ENCODE measurements at places on chromosomes 16 and 17.

DNA sequence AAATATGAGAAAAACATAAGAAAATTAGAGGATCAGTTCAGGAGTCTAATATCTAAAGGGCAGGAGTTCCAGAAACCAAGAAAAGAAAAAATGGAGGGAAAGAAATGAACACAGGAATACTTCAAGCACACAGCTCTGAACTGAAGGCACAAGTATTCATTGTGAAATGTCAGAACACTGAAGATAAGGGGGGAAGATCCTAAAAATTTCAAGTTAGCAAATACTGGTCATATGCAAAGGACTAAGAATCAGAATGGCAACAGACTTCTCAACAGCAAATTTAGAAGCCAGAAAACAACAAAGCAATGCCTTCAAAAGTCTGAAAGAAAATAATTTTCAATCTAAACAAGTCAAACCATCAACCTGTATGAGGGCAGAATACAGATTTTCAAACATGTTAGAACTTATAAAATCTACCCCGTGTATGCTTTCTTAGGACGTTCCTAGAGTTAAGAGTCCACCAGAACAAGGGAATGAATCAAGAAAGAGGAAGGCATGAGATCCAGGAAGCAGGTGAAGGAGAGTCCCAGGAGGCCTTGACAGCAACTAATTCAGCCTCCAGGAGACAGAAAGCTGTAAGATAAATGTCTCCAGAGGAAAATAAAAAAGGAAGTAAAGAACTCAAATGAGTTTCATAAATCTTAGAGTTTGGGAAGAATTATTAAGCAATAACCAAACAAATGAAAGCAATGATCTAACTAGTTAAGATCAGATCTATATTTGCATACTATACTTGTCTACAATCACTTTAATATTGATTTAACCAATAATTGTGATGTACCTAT lies 2.8 kb downstream of the BRD7 start:
- DNase-seq, result no peak

- peak; percentile 64 for DNase-seq
Observed at GRCh38 chr17:32127158-32127897, 15.0 kb upstream of the RHOT1 start.

DNA sequence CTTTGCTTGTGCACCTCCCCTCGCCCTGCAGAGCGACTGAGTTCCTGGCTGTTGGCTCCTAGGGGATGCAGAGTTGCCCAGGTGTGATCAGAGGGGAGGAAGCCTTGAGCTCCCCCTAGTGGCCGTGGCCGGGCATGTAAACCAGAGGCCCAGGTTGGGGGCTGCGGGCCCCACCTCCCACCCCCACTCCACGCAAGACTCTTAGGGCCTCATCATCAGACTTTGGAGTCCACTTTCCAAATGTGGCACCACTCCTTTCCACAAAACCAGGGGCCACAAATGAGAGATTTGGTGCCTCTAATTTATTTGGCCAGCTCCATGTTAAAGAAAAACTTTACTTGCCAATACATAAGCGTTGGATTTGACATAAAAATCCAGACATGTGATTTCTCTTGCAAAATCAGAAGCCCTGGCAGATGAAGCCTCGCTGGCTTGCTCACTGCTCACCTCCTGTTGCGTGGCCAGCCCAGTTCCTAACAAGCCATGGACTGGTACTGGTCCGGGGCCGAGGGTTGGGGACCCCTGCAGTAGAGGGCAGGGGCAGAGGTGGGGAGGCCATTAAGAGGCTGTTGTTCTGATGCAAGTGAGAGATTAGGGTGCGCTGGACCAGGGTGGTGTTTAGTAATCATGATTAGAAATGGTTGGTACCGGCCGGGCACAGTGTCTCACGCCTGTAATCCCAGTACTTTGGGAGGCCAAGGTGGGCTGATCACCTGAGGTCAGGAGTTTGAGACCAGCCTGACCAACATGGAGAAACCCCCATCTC lies 28.7 kb upstream of the GAS7 start:
- DNase-seq, result no peak

DNA sequence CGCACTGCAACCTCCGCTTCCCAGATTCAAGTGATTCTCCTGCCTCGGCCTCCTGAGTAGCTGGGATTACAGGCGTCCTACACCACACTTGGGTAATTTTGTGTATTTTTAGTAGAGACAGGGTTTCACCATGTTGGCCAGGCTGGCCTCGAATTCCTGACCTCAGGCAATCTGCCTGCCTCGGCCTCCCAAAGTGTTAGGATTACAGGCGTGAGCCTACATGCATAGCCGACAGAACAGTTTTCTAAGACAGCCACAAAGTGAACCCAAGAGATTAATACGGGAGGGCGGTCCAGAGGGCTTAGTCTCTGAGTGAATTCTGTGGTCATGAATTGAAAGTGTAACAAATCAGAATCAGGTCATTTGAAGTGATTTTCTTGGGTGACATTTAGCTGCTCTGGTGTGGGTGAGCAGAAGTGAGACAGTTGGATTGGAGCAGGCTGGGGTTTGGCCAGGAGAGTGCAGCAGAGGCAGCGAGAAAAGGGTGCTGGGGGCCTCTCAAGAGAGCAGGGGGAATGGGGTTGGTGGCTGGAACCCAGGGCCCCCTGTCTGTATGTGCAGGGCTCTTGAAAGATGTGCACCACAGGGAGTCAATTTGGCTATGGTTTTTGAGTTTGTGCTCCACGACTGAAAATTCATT lies 231.4 kb upstream of the WSCD1 start:
- DNase-seq, result no peak

- DNase-seq, result no peak
Observed at GRCh38 chr17:45834471-45835396, 9.9 kb upstream of the SPPL2C start.

GRCh38 chr17:16215002-16215272 lies 397 bp downstream of the NCOR1 start:
- no peak for DNase-seq

GRCh38 chr17:29840884-29841283 lies 89.1 kb downstream of the SSH2 start:
- DNase-seq, result no peak

GRCh38 chr17:60169921-60170817 lies 20.4 kb downstream of the CA4 start:
- no peak for DNase-seq

- no peak for DNase-seq
Observed at GRCh38 chr16:1438229-1439057, 5.9 kb downstream of the CCDC154 start.

DNA sequence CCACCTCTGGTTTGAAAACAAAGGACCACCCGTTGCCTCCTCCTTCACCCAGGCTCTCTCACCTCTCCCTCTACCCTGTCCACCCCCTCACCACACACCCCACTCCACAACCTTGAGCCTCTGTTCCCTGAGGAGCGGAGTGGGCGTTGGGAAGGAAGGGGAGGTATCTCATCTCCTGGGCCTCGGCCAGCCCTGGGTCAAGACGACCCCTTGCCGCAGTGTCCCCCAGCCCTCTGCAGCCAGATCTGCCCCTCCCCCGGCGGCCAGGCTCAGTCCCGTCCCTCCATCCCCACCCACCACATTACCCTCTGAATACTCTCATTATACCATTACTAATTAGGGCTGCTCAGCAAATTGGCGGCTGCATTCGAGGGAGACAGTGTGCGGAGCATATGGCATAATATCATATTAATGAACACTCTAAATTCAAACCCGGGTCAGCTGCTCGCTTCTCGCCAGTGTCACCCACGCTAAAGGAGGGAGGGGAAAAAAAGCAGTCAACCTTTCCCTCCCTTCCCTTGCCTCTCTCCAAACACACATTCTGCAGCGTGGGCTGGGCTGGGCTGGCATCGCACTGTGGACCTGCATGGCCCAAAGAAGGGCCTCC lies 123.2 kb upstream of the LHX1 start:
- DNase-seq, result no peak

- no peak for DNase-seq
Observed at GRCh38 chr17:19019041-19019941, 14.7 kb upstream of the FAM83G start.

DNA sequence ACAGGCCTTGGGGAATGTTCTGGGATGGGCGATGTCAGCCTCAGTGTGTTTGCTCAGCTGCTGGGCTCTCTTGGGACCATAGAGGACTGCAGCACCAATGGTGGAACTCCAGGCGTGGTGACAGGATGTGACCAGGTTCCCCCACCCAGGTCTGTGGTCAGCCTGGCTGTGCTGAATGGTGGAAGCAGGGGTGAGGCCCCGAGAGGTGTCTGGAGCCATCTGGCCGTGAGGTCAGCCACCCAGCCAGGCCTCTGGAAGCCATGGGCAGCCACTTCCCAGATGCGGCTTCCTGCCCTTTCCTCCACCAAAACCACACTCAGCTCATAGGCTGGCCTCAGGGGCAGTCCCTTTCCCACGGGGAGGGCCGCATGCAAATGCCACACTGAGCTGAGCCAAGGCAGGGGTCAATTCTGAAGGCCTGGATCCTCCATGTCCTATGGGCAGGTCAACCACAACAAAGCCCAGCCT lies 7.8 kb upstream of the MAPK7 start:
- DNase-seq, result no peak

DNA sequence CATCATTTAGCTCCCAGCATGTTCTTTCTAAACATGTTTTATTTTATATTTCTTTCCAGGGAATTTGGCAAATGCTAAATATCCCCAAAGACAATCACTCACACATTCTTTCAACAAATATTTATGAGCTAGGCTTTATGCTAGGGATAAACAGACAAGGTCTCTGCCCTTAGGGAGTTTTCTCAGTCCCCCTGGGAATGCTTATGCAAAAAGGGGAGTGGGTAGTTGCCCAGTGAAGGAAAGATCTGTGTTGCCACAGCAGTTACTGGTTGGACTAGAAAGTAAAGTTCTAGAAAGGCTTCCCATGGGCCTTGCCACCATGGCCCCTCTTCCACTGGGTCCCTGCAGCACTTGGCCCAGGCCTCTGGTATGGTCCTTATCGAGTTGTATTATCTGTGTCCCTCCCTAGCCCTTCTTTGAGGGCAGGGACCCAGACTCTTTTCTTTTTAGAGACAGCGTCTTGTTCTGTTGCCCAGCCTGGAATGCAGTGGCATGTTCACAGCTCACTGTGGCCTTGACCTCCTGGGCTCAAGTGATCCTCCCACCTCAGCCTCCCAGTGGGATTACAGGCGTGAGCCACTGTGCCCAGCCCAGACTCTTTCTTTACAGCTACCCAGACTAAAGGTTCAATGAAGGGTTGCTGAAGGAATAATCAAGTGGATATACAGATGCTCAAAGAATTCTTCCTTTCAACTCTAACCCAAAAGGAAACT lies 78.0 kb downstream of the YPEL2 start:
- DNase-seq, result no peak

DNA sequence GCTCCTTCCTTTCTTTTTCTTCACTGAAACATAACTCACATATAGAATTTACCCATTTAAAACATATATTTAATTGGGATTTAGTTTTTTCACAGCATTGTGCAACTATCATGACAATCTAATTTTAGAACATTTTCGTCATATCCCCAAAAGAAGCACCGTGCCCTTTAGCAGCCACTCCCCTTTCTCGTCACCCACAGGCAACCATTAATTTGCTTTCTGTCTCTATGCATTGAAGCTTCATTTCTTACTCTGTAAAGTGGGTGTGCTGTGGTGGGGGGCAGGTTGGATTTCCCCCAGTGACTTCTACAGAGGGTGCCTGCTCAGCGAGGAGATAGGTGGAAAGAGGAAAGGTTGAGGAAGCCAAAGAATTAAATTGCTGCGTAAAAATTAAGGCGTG lies 35.8 kb downstream of the MRC2 start:
- DNase-seq, result no peak

GRCh38 chr16:49596648-49597291 lies 223.2 kb downstream of the C16orf78 start:
- no peak for DNase-seq

DNA sequence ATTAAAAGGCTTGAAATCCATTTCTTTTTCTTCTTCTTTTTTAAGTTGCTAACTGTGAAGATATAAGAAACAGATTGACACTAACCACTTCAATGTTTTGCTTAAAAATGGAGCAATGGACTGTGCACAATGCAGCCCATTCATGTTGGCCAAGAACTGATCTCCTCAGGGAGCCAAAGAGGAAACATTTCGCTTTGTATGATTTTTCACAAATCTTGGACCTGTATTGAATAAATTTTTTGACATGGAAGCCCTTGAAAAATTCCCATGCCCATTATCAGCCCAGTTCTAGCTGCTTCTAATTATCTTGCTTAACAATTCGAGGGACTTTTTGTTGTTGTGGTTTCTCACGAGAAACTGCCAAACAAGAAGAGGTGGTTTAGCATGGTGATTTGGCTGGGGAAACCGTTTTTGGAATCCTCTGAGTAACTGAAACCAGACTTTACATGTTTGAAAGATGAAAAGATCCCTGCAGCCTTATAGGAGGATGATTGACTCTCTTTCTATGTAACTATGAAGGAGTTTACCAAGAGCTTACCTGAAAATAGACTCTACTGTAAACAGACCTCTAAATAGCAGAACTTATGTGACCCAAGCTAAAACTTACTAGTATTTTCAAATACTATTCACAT lies 1389.4 kb upstream of the GOT2 start:
- no peak for DNase-seq

GRCh38 chr17:1789936-1790335 lies 28.1 kb downstream of the SERPINF1 start:
- DNase-seq, result no peak

- peak; percentile 32 for DNase-seq
Observed at GRCh38 chr17:65638221-65638975, 77.0 kb upstream of the AXIN2 start.

DNA sequence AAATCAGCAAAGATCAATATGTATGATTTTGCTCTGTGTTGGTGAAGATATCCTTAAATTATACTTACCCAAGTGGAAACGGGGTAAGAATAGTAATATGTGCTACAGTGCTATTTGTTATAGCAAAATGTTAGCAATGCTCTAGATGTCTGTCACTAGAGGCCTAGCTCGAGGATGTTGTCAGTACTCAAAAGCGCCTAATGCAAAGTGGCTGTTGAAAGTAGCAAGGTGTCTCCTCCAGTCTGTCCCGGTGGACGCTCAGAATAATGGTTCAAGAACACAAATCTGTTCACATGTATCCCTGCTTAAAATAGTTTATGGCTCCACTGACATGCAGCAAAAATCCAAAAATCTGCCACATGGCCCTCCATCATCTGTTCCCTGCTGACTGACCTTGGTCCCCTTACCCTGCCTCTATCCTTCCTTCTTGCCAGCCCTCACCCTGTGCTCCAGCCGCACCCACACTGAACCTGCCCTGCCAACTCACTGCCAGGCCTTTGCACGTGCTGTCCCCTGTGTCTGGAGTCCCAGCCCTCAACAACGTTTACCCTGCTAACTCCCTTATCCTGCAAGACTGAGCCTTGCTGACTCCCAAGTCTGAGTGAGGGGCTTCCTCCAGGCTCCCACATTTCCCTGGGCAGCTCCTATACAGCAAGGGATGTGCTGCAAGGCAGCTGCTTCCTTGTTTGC lies 9.6 kb upstream of the RNF112 start:
- DNase-seq, result no peak

GRCh38 chr17:81923302-81924260 lies 4.0 kb downstream of the MAFG start:
- DNase-seq, result no peak

- DNase-seq, result no peak
Observed at GRCh38 chr17:47685556-47686275, 8.2 kb upstream of the TBKBP1 start.

- no peak for DNase-seq
Observed at GRCh38 chr16:2009164-2009711, 383 bp downstream of the ZNF598 start.

Data from NCI-H774 (cell line).